ENCODE measurements at places on chromosomes 16 and 17.
A peak's percentile ranks its signal among the peaks of the same experiment; 100 is the strongest.

DNA sequence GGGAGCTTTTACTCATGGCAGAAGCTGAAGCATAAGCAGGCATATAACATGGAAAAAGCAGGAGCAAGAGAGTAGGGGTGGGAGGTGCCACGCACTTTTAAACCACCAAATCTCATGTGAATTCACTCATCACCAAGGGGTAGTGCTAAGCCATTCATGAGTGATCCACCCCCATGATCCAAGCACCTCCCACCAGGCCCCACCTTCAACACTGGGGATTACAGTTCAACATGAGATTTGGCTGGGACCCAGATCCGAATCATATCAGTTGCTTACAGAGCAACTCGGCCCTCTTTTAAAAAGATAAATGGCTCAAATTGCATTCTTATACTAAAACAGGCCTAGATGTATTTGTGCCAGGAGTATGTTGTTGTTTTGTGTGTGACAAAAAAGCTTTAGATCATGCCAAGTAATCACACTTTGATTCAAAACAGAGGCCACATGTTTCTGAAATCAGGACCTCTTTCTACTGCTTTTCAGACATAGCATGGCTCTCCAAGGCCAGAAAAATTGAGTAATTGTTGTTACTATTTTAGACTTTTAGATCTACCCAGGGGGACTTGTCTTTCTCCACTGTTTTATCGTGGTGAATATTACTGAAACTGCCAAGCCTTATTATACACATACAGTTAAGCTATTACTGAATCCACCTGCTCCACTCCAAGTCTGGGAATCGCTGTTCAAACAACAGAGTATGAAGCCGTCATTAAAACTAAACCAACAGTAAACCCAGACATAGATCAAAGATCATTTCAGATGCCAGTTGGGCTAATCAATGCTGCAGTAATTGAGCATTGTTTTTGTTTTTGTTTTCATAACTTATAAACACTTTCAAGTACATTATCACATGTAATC, 163.3 kb downstream of the KCNJ2 start:
- DNase-seq: no peak

GRCh38 chr17:80789356-80789902, 202.2 kb upstream of the CHMP6 start:
- DNase-seq: peak; percentile 42

DNA sequence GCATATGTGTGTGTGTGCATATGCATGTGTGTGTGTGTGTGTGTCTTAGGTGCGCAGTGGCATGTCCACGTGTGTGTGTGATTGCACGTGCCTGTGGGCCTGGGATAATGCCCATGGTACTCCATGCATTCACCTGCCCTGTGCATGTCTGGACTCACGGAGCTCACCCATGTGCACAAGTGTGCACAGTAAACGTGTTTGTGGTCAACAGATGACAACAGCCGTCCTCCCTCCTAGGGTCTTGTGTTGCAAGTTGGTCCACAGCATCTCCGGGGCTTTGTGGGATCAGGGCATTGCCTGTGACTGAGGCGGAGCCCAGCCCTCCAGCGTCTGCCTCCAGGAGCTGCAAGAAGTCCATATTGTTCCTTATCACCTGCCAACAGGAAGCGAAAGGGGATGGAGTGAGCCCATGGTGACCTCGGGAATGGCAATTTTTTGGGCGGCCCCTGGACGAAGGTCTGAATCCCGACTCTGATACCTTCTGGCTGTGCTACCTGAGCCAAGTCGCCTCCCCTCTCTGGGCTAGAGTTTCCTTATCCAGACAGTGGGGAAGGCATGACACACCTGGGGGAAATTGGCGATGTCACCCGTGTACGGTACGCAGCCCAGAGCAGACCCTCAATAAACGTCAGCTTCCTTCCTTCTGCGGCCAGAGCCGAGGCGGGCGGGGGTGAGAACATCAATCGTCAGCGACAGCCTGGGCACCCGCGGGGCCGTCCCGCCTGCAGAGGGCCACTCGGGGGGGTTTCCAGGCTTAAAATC, 47.6 kb downstream of the IL21R start:
- DNase-seq: peak; percentile 64

DNA sequence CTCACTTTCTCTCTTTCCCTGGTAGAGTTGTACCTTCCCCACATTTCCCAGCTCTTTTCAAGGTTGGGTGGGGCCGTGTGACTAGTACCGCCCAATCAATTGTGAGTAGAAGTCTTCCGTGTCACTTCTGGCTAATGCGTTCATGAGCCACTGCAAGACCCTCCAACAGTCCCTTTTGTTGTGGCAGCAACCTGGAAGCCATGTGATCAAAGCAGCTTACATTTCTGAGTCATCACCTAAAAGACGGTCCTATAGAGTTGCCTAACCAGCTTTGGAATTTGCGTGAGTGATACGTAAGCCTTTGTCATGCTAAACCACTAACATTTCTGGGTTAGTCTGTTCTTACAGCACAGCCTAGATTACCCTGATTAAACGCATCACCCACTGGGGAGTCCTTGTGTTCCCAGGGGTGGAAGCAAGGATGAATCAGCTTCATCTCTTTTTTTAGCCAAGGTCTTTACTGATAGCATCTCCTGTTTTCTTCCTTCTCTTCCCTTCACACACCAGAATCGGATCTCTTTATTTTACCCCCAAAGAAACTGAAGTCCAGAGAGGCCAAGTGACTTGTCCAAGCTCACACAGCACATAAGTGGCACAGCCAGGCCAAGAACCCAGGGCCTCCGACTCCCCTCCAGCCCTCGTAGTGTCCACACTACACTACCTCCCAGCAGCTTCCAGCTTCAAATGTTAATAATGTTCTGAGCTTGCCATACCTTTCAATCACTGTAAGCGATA, 366.3 kb upstream of the XYLT1 start:
- DNase-seq: no peak

GRCh38 chr16:57661510-57661909, 6.6 kb upstream of the ADGRG3 start:
- no peak for DNase-seq

DNA sequence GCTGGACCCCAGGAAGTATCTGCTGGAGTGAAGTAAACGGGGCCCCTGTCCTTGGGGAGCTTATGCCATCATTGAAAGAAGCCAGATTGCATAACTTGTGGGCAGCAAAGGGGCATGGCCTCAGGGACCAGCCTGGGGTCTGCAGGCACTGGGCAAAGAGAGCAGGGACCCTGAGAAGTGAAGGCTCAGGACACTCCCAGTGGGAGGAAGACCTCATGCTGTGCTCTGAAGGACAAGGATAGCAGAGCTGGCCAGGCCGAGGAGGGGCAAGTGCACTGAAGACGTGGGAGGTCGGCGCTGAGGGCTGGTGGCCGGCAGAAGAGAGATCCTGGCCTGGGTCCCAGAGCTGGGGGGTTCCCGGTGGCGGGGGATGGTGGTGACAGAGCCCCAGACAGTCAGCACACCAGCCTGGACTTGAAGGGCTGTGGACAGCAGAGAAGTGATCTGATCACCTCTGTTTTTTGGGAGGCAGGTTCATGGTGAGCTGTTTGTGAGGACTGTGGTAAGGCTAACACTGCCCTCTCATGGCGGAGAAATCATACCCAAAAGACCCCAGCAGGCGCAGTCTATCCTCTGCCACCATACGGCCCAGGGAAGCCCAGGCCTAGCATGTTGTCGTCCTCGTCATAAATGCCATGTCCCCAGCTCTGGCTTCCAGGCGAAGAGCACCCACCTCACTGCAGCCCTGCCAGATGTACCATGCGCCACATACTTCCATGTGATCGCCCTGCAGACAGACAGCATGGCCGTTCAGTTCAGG, 7.1 kb upstream of the CNP start:
- DNase-seq: no peak

DNA sequence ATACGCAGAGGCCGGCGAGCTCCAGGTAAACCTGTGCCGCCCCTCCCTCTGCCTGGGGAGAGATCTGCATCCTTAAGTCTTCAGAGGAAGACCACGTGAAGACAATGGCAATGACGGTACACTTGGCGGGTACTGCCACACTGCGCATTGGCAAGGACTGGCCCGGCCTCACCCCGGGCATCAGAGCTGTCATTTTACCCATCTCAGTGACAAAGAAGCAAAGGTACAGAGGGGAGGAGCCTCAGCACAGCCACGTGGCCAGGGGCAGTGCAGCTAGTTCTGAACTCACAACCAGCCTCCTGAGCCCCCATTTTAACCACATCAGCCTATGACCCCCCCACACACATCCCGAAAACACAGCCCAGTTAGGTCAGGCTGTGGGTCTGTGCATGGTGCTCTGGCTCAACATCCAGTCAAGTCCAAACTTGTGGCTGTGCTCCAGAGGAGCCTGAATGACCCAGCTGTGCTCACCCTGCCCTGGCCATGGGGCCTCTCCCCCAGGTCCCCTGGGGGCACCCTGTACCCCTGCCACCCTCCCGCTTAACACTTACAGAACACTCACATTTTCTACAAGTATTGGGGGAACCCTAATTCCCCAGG, 80.6 kb downstream of the C16orf95 start:
- DNase-seq: no peak

- DNase-seq: no peak
These were observed 192.1 kb upstream of the CIBAR2 start for GRCh38 chr16:85304337-85304736.

GRCh38 chr17:27526604-27527002, 70.4 kb downstream of the KSR1 start:
- DNase-seq: peak; percentile 39

- no peak for DNase-seq
These were observed 19.7 kb downstream of the MAP3K3 start for GRCh38 chr17:63641692-63642448.

DNA sequence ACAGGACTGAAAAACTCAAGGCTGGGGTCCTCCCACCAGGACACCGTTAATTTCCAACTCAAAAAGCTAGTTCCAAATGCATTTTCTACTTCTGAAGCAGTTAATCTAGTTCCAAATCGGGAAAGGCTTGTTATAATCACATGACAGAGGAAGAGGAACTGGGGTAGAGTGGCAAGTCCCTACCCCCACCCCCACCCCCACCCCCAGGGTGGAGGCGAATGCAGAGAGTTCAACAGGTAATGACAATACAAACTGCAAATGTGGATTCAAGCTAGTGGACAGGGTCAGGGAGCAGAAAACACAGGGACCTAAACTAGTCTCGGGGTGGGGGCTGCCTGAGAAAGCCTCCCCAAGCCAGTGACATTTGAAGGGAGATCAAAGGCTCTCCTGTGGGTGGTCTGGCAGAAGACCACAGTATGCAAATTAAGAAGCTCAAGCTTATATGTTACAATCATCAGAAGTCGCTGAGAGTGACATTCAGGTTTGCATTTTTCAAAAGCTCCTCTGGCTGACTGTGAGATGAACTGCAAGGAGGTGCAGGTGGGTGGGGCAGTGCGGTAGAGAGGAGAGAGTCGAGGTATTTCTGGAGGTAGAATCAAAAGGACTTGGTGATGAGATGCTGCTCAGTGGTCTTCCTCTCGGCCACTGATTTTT, 56.4 kb upstream of the SLC25A19 start:
- DNase-seq: peak; percentile 61

GRCh38 chr17:21177854-21178600, 35.9 kb downstream of the TMEM11 start:
- DNase-seq: no peak
